Stimulated activated CD4-positive, alpha-beta T cell treated with anti-CD3 and anti-CD28 coated beads, Interleukin-1b, Interleukin-23, amount 100 ng/mL, for 1 hour (primary cell): ENCODE measurements at places on chromosomes 3 and 15.

DNA sequence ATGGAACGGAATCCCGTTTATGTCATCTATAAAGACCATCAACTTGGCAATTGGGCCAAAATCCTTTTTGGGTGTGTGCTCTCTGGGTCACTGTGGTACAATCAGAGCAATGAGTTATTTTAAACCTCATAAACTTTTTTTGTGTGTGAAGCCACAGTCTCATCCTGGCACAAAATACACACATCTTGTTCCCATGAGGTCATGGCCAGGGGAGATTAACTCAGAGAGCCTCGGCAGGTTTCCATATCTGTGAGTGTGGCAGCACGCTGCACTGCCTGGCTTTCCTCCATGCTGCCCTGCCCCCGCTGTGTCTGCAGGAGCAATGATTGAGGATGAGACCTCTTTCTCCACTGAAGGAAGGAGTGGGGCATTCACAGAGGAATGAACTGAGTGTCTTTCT lies 54.0 kb upstream of the DLG1 start:
- DNase-seq: no peak

GRCh38 chr15:80852676-80853075 lies 73.5 kb downstream of the CEMIP start:
- no peak for DNase-seq

DNA sequence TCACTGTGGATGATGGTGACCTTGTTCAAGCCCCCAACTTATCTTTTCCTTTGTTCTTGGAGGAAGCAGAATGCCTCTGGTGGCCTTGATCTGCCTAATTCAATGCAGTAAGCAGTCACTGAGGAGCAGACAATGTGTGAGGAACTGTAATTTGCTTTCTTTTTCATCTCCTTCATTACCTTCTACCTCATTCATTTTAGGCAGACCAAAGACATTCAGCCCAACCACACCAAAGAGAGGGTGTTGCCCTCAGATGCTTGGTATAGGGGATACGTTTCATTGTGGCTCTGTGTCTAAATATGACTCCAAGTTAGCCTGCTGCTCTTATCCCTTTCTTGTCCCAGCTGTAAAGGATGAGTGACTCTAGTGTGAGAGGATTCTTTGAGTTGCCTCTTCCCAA lies 15.3 kb downstream of the EXOSC7 start:
- no peak for DNase-seq

DNA sequence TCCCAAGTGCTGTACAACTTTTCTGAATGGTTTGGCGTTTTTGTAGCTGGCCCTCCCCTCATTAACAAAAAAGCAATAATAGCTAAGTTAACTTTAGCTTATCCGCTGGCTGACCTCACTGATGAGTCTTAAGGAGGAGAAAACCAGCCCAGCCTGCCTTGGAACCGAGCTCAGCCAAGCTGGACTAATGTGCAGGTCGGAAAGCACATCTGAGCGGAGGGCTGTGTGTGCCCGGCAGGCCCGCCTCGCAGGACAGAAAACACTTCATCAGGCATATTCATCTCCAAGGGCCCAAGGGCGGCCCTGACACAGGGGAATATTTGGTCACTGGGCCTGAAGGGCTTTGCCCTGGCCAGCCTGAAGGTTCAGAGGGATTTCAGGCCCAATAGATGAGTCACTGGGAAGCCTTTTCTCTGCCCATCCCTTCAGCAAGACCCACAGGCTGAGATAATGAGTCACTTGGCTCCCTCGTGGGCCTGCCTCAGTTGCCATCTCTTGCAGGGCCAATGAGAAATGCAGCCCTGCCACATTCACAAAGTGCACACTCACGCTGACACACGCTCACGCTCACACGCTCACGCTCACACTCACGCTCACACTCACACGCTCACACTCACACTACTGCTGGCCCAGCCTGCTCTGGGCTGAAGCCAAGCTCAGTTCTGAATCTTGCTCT lies 75.1 kb downstream of the SLC12A8 start:
- DNase-seq: no peak

DNA sequence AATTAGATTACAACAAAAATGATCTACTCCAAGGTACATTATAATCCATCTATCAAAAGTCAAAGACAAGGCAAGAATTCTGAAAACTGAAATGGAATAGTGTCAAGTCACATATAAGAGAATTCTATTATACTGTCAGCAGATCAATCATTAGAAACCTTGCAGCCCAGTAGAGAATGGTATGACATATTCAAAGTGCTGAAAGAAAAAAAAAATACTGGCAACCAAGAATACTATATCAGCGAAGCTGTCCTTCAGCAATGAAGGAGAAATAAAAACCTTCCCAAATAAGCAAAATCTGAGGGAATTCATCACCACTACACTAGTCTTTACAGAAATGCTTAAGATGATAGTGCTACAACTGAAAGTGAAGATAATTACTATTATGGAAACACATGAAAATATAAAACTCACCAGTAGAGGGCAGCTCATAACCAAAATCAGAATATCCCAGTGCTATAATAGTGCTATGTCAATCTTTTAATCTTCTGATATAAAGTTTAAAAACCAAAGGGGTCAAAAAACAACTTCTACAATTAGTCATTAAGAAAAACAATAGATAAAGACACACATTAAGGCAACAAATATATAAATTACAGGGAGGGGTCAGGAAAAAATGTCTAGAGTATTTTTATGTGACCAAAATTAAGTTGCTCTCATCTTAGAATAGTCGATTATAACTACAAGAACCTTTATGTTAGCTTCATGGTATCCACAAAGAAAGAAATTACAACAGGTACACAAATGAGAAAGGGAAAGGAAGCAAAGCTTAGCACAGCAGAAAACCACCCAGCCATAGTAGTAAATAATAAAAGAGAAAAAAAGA lies 190.7 kb upstream of the CNTN6 start:
- no peak for DNase-seq

- no peak for DNase-seq
Observed at GRCh38 chr15:48355377-48355776, 24.1 kb downstream of the DUT start.

GRCh38 chr3:108035751-108036150 lies 55.1 kb downstream of the CD47 start:
- DNase-seq: no peak

- no peak for DNase-seq
Observed at GRCh38 chr3:143483214-143483613, 363.6 kb downstream of the CHST2 start.

DNA sequence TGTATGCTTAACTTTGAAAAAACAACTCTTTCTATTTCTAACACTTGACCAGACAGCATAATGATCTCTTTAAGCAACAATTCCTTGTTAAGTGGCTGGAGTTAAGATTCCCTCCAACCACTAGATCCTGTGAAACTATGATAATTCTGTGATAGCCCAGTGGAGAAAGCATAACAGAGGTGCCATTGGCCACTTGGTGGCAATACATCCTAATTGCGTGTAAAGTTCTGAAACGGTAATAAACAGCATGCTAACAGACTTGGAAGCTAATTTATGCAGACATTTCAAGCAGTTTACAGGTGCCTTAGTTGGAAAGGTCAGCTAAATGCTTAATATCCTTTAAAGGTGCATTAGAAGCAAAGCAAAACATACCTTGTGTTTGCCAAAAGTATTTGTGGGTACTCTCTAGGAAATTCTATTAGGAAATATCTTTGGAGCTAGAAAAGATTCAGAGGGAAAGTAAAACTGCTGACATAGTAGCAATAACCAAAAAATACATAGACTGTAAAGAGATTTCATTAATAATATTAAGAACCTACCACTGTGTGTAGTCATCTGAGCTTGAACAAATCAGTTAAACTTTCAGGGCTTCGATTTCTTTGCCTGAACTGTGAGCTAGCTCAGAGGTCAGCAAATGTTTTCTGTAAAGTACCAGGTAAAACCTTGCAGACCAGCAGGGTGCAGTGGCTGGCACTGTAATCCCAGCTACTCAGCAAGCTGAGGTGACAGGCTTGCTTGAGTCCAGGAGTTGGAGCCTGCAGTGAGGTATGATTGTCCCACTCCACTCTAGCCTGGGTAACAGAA lies 19.0 kb upstream of the CSTA start:
- no peak for DNase-seq

- DNase-seq: no peak
Observed at GRCh38 chr15:58383876-58384275, 47.9 kb upstream of the LIPC start.

- DNase-seq: no peak
Observed at GRCh38 chr3:14481646-14482036, 58.5 kb downstream of the GRIP2 start.

GRCh38 chr15:90059208-90059985 lies 42.9 kb downstream of the IDH2 start:
- DNase-seq: peak; percentile 16

DNA sequence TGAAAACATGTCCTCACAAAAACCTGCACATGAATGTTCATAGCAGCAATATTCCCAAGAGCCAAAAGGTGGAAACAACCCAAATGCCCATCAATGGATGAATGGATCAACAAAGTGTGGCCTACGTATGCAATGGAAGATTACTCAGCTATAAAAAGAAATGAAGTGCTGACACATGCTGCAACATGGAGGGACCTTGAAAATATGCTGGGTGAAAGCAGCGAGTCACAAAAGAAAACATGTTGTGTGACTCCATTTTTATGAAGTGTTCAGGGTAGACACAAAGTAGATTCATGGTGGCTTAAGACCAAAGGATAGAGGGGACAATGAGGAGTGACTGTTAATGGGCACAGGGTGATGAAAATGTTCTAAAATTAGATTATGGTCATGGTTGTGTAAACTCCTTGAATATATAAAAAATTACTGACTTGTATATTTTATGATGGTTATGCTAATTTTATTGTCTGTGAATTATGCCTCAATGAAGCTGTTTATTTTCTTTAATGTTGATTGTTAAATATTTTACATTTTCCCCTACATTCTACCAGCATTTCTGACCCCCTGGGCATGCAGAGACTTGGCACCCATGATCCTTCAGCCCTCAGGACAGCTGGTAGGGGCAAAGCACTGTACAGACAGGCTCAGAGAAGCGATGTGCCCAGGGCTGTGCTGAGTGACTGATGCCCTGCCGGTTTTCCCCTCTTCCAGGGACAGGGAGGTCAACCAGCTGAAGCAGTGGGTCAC lies 37.8 kb downstream of the CFAP100 start:
- DNase-seq: no peak

GRCh38 chr15:58558777-58559176 lies 127.0 kb downstream of the LIPC start:
- DNase-seq: no peak

DNA sequence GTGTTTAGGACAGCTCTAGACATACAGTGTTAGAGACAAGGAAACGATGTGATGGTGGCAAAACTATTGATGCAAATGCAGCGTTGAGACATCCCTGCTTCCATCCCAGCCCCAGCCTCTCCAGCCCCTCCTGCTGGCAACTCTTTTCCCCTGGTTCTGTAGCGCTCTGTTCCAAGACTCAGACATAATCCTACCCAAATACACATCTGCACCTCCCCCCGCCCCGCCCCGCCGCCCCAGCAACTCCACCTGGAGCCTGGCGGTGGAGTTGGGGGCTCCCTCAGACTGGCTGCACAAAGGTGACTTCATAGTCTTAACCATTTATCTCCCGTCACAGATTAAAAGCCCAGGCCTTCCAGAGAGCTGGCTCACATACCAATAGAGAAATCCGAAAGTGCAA lies 7.2 kb upstream of the SEC22A start:
- DNase-seq: no peak

DNA sequence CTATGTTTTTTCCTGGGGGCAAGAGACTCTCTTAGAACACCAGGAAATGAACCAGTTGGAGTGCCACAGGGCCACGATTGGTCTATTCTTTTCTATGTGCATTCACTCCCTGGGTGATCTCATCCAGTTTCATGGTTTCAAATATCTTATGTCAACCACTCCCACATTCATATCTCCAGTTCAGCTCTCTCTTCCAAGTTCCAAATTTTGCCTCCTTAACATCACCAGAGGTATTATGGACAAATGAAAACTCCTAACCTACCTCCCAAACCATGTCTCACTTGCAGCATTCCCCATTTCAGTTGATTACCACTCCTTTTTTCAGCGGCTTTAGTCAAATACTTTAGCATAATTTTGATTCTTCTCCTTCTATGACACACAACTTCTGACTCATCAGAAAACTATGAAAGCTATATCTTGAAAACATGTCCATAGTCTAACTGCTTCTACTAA lies 203.1 kb upstream of the SEMA6D start:
- no peak for DNase-seq

DNA sequence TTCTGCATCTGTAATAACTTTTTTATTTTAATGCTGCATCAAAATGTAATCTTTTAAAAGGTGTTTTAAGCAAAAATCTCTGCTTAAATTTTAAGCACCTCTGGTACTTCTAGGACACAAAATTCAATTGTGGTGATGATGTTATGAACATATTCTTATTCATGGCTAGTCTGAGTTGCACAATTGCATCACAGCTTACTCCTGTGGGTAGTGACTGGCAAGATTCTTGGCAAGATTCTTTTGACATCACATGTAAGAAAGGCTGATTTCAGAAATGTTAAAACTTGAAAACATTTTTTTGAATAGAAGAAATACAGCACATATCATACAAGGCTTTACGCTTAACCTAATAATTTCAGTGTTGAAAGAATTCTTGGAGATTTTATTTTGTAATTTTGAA lies 35.7 kb downstream of the IQCH start:
- DNase-seq: no peak

- DNase-seq: no peak
Observed at GRCh38 chr3:138684396-138684795, 75.8 kb downstream of the FAIM start.

DNA sequence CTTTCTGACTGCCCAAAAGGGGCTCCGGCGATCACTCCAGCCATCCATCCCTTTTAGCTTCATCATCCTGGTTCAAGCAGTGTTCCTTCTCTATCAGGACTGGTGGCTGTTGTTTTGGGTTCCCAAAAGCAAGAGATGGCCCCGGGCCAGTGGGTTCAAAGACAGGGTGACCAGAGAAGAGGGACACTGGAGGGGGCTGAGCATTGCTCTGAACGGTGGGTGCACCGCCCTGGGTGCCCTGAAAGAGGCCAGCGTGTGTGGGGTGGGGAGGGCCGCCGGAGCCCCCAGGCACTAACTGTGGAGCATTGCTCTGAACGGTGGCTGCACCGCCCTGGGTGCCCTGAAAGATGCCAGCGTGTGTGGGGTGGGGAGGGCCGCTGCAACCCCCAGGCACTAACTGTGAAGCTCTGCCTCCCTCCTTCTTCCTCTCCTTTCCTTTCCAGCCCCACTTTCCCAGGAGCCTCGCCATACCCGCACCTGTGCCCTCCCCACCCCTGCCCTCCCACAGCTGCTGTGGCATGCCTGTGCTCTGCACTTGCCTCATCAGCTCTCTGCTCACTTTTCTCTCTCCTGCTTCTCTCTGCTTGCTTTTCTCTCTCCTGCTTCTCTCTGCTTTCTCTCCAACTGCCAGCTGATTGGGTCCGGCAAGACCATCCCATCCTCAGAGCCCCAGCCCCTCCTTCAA lies 37.4 kb upstream of the OR4F6 start:
- no peak for DNase-seq

DNA sequence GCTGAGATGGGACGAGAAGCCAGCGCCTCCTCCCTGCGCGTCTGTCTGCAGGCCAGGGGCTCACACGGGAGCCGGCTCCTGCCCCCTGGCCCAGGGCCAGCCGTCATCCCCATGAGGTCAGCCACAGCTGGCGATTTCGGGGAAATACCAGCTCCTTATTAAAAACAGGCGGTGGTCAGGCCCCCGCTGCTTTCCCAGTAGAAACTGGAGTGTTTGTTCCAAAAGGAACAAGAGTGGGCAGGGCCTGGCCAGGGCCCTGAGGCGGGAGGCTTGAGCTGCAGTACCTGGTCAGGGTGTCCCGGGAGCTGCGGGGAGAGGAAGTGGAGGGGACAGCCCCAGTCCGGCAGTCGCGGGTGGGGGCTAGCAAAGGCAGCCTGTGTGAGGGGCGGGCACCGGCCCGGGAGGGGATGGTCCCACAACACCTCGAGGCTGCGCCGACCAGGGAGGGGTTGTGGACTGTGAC lies 17.8 kb downstream of the MYL3 start:
- no peak for DNase-seq
